Esophagus mucosa (tissue), 1 donor: ENCODE measurements at places on chromosomes 2 and 18. TPM values are rescaled to one million over a fixed set of nuclear protein-coding genes. Genes with fewer than 3 reads are reported as not detected.
A peak's percentile ranks its signal among the peaks of the same experiment; 100 is the strongest.

DNA sequence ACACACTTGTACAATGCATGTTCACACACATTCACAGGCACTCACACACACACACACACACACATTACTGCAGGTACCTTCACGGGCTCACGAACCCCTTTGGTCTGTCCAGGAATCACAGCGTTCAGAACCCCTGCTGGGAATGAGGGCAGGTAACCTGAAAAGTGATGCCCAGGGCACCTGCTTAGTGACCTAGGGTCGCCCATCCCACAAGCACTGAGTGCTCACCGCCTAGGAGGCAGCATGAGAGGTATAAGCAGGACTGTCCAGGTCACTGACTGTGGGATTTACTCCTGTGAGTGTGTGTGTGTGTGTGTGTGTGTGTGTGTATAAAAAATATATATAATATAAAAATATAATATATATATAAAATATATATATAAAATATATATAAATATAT, 150.9 kb downstream of the GALR1 start:
- ATAC-seq: no peak

The MAP2 gene
- total RNA-seq: 6.4 TPM

- peak; percentile 72 for ATAC-seq
These were observed 6.8 kb downstream of the DNAJB2 start for GRCh38 chr2:219285894-219286425.

- ATAC-seq: no peak
These were observed 36.7 kb downstream of the KIAA2012 start for GRCh38 chr2:202109737-202110184.

The NEU2 gene
- not detected for total RNA-seq

DNA sequence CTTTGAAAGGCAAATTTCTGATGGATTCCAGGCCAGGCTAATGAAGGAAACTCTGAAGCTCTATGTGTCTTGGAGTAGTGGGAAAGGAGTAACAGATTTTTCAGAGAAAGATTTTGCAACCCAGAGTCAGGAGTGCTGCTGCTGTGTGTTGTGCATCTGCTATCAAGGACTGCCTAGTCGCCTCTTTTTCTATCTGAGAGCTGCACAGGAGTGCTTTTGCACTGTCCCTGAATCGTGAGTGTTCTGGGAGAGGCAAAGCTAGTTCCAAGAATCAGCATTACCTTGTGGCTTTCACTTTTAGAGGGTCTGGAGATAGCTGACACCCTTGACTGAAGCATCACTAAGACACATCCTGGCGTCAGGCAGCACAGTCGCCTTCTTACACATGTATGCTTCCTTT, 336.4 kb downstream of the PARD3B start:
- no peak for ATAC-seq

The ABHD1 gene
- not detected for total RNA-seq

DNA sequence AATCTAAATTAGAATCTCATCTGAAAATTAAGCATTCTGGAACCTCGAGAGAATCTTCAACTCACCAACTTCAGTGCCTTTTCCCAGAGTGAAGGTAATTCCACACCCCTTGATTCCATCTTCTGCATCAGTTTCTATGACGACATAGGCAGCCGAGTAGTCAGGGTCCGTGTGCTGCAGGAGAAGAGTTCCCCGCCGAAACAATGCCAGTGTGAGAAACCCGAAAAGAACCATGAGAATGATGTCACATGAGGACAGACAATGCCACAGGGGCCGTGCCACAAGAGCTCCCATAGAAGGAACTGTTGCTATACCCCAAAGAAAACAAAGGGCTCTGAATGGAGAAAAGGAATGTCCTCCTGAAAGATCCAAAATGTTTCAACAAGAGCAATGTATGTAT, 6.0 kb downstream of the ENOSF1 start:
- no peak for ATAC-seq

GRCh38 chr2:175167076-175167791, 769 bp downstream of the ATF2 start:
- ATAC-seq: no peak

DNA sequence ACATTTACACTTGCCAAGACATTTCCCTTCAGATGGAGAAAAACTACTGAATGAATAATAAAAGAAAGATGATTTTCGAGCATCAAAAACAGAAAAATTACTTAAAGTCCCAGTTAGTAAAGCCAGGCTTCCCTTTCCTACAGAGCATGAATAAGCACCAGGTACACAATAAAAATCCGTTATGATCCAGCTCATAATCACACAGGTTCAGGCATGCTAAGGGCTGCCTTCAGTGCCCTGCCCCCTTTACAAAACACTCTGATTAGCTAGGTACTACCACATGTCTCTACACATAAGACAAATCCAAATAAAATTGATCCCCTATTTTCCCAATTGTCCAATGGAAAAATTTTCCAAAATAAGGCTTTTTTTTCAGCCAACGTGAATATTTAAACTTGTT, 413.2 kb upstream of the LRATD1 start:
- ATAC-seq: no peak
